ENCODE measurements at places on chromosomes 3 and 15. TPM values are rescaled to one million over a fixed set of nuclear protein-coding genes. Genes with fewer than 3 reads are reported as not detected.

Gene C3orf85
- total RNA-seq = not detected

Gene SPRED1
- 8.5 TPM for total RNA-seq

Gene TIMP4
- 1.5 TPM for total RNA-seq

Gene AZI2
- total RNA-seq = 31.5 TPM

Gene WDR72
- total RNA-seq = 5.0 TPM

Gene B3GALNT1
- total RNA-seq = 5.9 TPM

Gene CLSTN2
- total RNA-seq = 9.3 TPM

Gene GP9
- total RNA-seq = not detected

- no peaks in the 10 kb centered on the region for H3K36me3 ChIP-seq
- no peak overlapping the region for H3K27ac ChIP-seq
- H3K4me3 ChIP-seq = no peak overlapping the region
- DNase-seq = no peak
These were observed 41.9 kb upstream of the TRA2B start for GRCh38 chr3:185979721-185980121.

DNA sequence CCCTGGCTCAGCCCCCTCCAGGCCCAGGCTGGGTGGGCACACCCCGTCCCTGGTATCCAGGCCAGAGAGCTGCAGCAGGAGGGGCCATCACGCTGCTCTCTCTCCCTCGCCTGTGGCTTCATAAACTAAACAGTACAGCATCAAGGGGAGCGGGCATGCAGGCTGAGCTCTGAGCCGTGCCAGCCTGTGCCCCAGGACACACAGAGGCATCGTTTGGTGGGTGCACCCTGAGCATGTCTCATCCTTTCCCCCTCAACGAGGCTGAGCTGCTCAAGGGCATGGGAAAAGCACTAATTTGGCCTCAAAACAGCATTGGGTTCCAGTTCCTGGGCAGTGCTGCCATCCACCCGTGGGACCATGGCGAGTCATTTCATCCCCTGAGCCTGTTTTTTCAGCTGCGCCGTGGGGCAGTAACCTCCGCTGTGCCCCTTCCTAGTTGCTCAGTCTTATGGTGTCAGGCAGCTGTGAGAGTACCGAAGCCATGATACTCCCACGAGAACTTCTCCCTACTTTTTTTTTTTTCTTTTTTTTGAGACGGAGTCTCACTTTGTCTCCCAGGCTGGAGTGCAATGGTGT, 79.6 kb downstream of the CPN2 start:
- H3K27me3 ChIP-seq = no peaks in the 10 kb centered on the region
- H3K4me1 ChIP-seq = peaks cover 6% of the 10 kb centered on the region
- H3K4me3 ChIP-seq = no peak overlapping the region
- DNase-seq = no peak
- H3K36me3 ChIP-seq = no peaks in the 10 kb centered on the region

DNA sequence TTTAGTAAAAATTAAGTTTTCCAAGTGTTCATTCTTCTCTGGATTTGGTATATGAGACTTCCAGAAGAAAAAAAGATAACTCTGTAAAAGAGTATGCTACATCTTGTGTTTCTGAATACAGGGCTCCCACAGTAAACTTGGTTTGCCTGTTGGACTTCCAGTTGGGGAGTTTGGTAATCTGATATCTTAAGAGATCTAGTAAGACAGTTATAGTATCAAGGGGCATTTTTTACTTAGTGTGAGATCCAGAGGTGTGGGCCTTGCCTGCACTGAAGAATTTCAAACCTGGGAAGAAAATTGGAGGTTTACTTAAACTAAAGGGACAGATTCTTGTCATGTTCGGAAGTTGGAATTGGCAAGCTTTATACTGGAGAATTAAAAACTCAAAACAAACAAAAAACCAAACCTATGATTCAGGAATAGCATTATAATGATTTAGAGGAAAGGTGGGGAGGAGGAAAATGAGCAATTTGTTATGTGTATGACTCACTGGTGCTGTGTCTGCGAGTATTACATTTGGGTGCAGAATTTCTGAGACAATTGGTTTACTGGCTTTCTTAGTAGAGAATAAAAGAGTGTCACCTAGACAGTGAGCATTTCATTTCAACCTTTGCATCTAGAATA, 58.9 kb upstream of the ULK4 start:
- no peak for DNase-seq
- H3K4me3 ChIP-seq = no peak overlapping the region
- H3K36me3 ChIP-seq = no peaks in the 10 kb centered on the region
- H3K27ac ChIP-seq = no peak overlapping the region
- peaks cover 36% of the 10 kb centered on the region for H3K4me1 ChIP-seq
- H3K27me3 ChIP-seq = no peaks in the 10 kb centered on the region

DNA sequence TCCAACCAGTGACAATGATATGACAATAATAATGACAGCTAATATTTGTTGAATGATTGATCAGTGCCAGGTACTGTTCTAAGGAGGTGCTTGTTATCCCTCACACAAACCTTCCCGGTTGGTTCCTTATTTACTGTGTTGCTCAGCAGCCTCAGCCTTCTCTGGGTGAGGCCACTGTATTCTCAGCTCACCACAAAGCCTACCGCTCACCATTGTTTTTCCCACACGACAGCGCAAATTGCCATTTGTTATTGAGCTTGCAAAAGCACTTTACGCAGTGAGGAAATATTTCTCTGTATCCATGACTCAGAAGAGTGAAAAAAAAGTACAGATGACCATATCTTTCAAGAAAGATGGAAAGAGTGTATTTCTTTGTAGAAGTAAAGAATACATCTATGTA, 49.5 kb upstream of the PDZRN3 start:
- H3K36me3 ChIP-seq = no peaks in the 10 kb centered on the region
- no peak overlapping the region for H3K4me3 ChIP-seq
- H3K4me1 ChIP-seq = no peaks in the 10 kb centered on the region

DNA sequence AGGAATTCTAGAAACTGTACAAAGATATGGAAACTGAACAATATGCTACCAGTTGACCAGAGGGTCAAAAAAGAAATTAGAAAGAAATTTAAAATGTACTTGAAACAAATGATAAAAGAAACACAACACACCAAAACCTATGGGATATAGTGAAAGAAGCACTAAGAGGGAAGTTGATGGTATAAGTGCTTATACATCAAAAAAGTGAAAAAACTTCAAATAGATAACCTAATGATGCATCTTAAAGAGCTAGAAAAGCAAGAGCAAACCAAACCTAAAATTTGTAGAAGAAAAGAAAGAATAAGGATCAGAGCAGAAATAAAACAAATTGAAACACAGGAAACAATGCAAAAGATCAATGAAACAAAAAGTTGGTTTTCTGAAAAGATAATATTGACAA, 68.2 kb downstream of the TFDP2 start:
- no peak overlapping the region for H3K27ac ChIP-seq
- no peaks in the 10 kb centered on the region for H3K4me1 ChIP-seq
- H3K36me3 ChIP-seq = no peaks in the 10 kb centered on the region
- DNase-seq = no peak
- H3K27me3 ChIP-seq = no peaks in the 10 kb centered on the region

- no peak for DNase-seq
- H3K36me3 ChIP-seq = no peaks in the 10 kb centered on the region
- H3K4me3 ChIP-seq = no peak overlapping the region
- H3K27me3 ChIP-seq = no peaks in the 10 kb centered on the region
- H3K27ac ChIP-seq = no peak overlapping the region
These were observed 31.6 kb downstream of the KLHL25 start for GRCh38 chr15:85763157-85763556.

GRCh38 chr15:68054628-68055223, 611 bp downstream of the PIAS1 start:
- DNase-seq = peak; percentile 68
- H3K36me3 ChIP-seq = no peaks in the 10 kb centered on the region
- H3K4me1 ChIP-seq = peaks cover 28% of the 10 kb centered on the region
- peak overlapping the region; percentile 75 for H3K27ac ChIP-seq

DNA sequence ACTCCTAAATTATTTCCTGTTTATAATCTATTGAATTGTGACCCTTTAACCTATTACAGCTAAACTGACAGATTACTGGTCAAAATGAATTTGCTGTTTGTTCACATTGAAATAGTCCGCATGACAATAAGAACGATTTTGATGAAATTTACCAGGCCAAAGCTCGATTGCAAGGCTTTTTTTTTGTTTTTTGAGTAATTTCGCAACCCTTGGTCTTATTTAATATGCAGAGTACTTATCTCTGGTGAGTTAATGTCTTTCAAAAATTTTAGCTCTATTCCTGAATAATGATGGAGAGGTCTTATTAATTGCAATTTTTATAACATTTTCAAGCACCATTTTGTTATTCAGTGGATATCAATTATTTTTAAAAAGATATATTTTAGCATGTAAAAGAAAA, 362.4 kb downstream of the OTOL1 start:
- H3K27me3 ChIP-seq = no peaks in the 10 kb centered on the region
- H3K36me3 ChIP-seq = no peaks in the 10 kb centered on the region
- H3K4me1 ChIP-seq = no peaks in the 10 kb centered on the region
- no peak for DNase-seq

DNA sequence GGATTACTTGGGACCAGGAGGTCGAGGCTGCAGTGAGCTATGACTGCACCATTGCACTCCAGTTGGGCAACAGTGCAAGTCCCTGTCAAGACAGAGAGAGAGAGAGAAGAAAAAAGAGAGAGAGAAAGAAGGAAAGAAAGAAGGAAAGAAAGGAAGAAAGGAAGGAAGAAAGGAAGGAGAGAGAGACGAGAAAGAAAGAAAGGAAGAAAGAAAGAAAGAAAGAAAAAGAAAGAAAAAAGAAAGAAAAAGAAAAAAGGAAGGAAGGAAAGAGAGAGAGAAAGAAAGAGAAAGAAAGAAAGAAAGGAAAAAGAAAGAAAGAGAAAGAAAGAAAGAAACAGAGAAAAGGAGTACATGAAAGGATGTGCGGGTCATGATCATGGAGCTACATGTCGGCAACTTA, 80.2 kb downstream of the ATP13A4 start:
- no peak for DNase-seq
- H3K27ac ChIP-seq = no peak overlapping the region
- H3K36me3 ChIP-seq = no peaks in the 10 kb centered on the region
- no peaks in the 10 kb centered on the region for H3K27me3 ChIP-seq

DNA sequence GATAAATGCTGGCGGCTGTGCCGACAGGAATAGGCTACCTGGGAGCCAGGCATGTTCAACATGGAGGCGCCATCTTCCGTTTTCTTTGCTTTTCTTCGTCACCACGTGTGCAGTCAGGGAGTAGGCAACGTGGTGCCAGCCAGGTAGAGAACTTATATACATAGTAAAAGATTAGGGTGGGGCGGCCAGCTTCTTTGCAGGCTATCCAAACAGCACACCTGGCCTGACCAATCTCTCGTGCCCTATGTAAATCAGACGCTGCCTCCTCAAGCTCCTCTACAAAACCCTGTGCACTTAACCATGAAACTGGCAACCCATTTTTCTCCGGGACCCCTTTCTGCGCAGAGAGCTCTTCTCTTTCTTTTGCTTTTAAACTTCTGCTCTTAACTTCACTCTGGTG, 28.6 kb upstream of the OR5K4 start:
- no peaks in the 10 kb centered on the region for H3K36me3 ChIP-seq
- no peaks in the 10 kb centered on the region for H3K27me3 ChIP-seq
- H3K4me1 ChIP-seq = no peaks in the 10 kb centered on the region

DNA sequence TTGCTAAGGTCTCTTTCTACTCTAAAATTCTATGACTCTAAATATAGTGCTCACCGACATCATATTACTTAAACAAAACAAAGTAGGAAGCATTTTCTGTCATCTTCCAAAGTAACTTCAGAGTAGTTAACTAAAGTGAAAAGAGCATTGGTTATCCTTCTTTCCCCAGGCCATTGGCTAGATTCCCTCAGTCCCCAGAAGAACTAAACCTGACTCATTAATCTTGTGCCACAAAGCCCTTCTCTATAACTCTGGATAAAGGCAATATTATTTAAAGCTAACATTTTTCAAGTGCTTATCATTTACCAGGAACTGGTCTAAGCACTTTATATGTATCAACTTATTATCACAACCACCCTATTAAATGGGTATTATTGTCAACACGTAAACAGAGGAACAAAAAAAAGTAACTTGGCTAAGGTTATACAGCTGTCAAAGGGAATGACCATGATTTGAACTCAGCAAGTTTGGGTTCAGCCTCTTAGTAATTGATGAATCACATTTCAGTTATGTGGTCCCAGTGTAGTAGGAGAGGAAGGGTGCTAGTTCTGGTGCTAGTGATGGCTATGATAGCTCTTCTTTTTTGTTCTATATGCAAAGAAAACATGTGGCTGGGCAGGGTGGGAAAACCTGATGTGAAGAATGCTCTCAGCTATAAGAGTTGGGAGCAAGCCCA, 304.9 kb downstream of the FGF12 start:
- no peak overlapping the region for H3K4me3 ChIP-seq
- no peaks in the 10 kb centered on the region for H3K36me3 ChIP-seq
- no peak overlapping the region for H3K27ac ChIP-seq

DNA sequence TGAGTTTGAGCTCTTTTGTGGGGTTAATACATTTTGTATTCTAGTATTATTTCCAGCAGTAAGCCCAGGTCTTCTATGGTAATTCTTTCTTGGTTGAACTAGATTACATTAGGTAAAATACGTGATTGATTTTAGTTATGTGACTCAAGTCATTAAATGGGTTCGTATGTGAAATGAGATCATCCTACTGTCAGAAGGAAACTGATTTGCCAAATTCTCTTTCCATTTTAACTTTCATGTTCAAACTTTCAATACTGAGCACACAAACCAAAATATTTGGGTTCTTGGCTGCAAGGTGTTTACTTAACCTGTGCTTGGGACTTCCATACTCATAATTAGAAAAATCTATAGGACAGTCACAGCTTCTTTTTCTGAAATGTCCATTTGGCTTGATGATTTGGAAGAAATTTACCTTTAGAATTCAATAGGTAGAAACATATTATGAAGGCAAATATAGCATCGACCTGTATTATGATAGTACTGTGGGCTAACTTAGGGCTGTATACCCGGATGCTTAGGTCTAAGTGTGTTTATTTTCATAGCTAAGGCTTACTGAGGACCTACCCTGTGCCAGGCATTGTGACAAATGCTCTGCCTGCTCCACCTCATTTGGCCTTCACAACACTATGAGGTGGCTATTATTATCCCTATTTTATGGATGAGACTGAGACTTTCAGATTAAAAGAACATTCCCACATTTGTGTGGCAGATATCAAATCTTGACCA, 631.8 kb upstream of the GRM7 start:
- H3K27ac ChIP-seq = no peak overlapping the region
- no peaks in the 10 kb centered on the region for H3K4me1 ChIP-seq
- no peak overlapping the region for H3K4me3 ChIP-seq
- H3K36me3 ChIP-seq = no peaks in the 10 kb centered on the region

GRCh38 chr3:17342119-17342518, 400.3 kb downstream of the TBC1D5 start:
- H3K4me1 ChIP-seq = peaks cover 3% of the 10 kb centered on the region
- H3K27me3 ChIP-seq = no peaks in the 10 kb centered on the region
- no peak for DNase-seq
- H3K36me3 ChIP-seq = no peaks in the 10 kb centered on the region

All from pancreas (tissue), 10 donors.